ENCODE measurements at places on chromosomes 11 and 22.

- DNase-seq: no peak
Observed at GRCh38 chr11:134181707-134182106, 42.1 kb downstream of the NCAPD3 start.

DNA sequence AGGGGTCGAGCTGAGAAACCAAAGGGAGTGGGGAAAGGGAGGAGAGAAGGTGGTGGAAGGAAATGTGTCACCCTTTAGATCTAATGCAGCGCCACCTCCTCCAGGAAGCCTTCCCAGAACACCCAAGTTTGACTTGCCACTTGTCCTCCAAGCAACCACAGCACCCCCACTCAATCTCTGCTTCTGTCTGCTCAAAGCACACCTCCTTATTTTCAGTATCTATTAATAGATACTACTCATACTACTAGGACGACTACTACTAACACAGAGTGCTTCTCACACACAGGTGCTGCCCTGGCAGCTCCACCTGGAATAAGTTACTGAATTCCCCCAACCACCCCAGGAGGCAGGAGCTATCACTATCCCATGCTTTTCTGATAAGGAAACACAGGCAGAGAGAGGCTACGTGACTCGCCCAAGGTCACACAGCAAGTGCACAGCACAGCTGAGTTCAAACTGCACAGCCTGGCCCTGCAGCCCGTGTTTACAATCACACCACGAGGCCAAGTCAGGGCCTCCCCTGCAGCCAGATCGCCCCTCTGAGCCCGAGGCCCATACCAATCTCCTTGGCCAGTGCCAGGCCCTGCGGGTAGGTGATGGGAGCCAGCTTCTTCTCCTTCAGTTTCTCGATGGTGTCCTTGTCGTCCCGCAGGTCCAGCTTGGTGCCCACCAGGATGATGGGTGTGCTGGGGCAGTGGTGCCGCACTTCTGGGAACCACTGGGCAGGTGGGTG, 13.2 kb downstream of the RAC2 start:
- DNase-seq: no peak

GRCh38 chr22:38570779-38571364, 889 bp upstream of the DMC1 start:
- no peak for DNase-seq

- DNase-seq: no peak
Observed at GRCh38 chr11:47127213-47127612, 49.5 kb downstream of the ARFGAP2 start.

- DNase-seq: no peak
Observed at GRCh38 chr11:128467041-128467440, 120.3 kb downstream of the ETS1 start.

DNA sequence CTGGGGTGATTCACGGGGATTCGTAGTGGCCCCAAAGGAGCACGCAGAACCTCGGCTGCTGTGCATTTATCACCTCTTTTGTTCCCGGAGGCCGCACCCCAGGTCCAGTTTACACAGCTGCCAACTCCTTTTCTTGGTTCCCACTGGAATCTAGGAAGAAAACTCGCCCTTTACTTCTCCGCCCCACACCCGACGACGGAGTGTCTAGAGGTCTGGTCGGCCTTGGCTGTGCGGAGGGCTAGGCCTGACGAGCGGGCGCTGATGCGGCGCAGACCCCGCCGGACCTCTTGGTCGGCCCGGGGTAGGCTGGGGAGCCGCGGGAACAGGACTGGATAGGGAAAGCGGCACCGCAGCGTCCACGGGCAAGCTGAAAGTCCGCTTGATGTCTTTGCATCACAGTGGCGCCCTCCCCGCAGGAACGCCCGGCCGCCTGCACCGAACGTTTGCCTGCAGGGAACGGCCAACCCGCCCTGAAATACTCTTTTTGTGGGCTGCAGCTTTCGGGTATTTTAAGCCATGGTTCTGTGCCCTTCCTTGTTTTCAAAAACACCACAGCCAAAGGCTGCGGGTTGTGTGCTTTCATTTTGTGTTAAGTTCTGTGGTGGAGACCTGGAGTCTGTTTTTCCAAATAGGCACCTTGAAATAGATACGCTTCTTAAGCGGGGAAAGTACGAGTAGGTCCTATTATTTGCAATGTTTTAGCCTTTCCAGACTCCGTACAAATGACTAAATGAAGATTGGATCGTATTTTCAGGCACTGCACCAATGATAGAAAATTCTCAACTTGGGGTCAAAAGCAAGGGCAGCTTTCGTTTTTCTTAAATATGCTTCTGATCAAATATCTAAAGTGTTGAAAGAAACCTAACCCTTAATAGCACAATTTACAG, 829 bp upstream of the ZBED5 start:
- DNase-seq: no peak

DNA sequence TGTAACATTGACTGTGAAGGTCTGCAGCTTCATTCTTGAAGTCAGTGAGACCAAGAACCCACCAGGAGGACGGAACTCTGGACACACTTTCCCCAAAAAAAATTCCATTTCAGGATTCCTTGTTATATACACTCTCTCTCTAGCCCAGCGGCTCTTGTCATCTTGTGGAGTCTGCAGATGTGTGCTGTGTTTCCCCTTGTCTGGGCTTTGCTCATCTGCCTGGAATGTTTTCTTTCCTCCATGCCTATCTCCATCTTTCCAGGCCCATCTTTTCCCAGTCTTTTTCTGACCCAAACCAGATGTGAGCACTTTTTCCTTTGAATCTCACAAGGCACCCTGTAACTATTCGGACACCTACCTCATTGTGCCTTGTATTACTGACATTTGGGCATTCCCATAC, 5.1 kb upstream of the DRG1 start:
- DNase-seq: no peak

DNA sequence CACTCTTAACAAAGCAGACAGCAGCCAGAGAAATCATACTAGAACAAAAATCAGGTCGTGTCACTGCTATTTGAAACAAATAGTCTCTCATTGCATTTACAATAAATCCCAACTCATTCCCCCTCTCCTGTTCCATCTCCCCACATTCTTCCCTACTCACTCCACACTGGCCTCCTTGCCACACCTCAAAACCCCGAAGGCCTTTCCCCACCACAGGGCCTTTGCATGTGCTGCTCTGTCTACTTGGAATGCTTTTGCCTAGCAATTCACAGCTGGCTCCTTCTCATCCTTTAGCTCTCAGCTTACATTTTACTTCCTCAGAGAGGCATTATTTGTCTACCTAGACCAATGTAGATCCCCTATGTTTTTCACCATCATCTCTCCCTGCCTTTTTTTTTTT, 6.3 kb upstream of the THOC5 start:
- no peak for DNase-seq

DNA sequence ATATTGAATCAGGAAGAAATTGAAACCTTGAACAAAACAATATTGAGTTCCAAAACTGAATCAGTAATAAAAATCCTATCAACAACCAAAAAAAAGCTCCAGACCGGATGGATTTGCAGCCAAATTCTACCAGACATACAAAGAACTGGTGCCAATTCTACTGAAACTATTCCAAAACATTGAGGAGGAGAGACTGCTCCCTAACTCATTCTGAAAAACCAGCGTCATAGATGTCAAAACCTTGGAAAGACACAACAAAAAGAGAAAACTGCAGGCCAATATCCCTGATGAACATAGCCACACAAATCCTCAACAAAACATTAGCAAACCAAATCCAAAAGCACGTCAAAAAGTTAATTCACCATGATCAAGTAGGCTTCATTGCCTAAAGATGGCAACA, 353.8 kb downstream of the TMEM135 start:
- no peak for DNase-seq

DNA sequence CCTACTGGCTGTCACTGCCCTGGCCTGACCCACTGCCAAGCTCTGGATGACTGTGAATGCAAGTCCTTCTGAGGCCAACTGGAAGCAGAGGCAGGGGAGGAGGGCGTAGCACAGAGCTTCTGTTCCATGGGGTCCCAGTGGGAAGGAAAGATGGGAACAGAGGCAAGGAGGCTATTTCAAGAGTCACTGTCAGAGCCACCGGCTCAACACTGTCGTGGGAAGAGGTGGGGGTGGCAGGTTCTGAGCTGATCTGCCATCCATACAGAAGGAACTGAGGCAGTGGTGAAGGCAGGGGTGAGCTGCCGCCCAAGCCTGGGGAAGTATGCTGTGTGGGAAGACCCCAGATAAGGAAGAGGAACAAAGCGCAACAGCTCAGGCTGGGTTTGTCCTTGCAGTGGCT, 54.7 kb downstream of the SGSM3 start:
- no peak for DNase-seq

DNA sequence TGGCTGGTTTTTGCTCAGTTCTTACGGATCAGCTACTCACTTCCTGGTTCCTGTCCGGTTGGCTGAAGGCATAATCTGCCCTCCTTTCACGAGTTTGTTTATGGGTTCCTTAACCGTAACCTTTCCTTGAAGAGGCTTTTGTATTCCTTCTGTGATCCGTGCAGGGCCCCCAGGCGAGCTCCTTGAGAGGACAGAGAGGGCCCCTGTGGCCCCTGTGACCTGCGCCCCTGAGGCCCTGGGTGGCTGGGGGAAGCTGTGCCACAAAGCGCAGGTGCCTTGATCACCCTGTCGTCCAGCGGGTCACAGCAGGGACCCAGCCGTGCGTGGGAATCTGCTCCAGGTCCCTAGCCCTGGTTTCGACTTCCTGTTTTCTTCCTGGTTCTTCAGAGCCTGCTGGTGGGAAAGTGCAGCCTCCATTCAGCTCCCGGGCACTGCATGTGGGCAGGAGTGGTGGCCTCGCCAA, 27.8 kb upstream of the FADD start:
- DNase-seq: no peak

DNA sequence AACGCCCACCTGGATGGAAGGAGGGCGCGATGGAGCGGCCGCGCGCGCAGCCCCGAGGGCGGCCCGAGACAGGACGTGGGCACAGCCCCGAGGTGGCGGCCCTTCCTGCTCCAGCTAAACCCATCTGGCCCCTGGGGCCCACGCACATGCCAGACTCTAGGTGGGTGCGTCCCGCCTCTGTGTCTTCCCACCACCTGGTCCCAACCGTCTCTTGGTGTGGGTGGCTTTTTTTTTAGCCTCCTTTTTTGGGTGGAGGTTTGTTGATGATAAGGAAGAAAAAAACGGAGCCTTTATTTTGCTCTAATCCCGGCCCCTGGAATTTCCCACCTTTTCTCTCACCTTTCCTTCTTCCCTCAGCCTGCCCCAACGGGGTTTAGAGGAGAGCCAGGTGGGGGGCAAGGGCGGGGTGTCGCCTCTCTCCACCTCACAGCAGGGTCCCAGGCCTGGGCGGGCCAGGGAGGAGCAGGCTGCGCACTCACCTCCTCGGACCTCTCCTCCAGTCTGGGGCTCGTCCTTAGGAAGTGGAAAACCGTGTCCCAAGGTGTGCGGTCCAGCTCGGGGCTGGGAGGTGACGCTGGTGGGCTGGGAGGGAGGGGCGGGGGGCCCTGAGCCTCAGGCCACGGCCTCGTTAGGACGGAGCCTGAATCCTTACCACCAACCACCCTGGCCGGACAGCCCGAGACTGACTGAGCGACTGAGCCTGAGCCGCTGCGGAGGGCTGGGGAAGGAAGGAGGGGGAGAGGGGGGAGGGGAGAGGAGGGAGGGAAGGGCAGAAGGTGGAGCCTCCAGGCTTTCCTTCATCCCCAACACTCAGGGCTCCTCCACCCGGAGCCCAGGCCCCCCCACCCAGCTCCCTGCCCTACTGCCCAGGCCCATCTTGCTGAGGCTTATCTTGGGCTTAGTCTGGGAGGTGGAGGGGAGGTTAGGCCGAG, at the start of gene SOX10:
Gene SOX10, minus strand, starts transcription at position 696 of the 932 bp plus-strand sequence. CDS start 771 bp downstream, outside the sequence.
- DNase-seq: no peak

GRCh38 chr11:34940026-34940677, 23.7 kb downstream of the PDHX start:
- DNase-seq: no peak

GRCh38 chr22:36726007-36726380, 22.4 kb upstream of the CACNG2 start:
- DNase-seq: no peak

DNA sequence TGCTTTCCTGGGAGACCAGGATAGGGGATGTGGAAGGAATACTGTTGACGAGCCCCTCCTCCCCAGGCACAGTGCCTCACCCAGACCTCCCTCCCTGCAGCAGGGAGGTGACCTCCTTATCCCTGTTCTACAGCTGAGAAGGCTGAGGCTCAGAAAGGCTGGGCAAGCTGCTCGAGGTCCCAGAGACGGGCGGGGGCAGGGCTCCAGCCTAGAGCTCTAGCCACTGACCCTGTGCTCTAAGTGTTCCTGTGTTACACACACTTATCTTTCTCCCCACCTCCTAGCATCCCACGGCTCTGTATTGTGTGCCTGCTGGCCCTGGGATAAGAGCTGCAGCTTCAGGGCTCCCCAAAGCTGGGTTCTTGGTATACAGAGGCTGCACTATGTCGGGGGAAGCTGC, 7.9 kb downstream of the CCDC134 start:
- DNase-seq: no peak

GRCh38 chr11:19121646-19122045, 4.7 kb downstream of the ZDHHC13 start:
- DNase-seq: no peak

- no peak for DNase-seq
Observed at GRCh38 chr11:11579012-11579988, 42.5 kb downstream of the GALNT18 start.

GRCh38 chr11:2963112-2963754, 28.9 kb downstream of the NAP1L4 start:
- no peak for DNase-seq

DNA sequence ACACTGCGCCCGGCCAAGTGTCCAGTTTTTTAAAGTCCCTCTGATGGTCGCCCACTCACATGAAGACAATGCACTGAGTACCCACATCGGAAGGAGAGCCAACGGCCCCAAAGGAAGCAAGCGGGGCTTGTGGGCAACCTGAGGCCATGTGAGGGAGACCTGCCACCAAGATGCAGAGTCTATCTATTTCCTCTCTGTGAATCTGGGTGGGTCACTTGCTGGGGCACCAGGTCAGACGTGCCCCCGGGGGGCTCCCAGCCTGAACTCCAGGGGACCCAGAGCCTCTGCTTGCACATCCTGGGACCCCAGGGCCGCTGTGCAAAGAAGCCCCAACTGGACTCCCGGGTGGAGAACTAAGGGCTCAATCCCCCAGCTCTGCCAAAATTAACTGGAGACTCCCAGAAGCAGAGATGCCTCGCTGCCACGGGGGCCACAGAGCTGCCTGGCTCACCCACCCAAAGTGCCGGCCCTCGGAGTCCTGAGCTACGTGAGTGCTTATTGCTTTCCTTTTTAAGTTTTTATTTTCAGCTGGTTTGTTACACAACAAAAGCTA, 106.4 kb downstream of the BRD1 start:
- DNase-seq: no peak

DNA sequence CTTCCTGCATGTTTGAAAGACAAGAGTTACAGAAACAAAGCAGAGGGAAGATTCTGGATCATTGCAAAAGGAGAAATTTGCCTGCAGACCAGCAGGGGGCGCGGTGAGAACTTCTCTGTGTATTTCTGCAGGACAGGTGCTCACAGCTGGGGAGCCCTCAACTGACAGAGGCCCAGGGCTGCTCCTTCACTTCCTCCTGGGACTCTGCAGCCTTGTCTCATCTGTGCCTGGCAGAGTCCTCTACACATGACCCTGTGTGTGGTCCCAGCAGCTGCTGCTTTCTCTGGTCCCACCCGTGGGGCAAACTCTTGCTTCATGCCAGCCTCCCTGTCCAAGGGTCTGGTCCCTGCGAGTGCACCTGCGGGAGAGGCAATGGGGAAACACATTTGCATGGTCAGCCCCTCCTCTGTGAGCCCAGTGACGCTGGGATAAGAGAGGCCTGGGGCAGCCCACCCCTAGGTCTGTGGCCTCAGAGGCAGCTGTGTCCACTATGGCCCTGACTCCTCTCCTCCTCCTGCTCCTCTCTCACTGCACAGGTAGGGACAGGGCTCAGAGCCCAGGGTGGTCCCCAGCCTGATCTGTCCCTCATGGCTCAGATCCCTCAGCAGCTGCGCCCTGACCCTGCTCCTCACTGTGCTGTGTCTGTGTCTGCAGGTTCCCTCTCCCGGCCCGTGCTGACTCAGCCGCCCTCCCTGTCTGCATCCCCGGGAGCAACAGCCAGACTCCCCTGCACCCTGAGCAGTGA, 43.2 kb upstream of the VPREB1 start:
- no peak for DNase-seq
